ENCODE measurements at places on chromosomes 3 and 15. TPM values are rescaled to one million over a fixed set of nuclear protein-coding genes. Genes with fewer than 3 reads are reported as not detected.

Gene CCRL2
- total RNA-seq: 11.2 TPM

Gene CDHR4
- not detected for total RNA-seq

Gene ATP10A
- 53.8 TPM for total RNA-seq

Gene CPEB1
- total RNA-seq: 0.18 TPM

Gene CSTA
- total RNA-seq: not detected

Gene CCR2
- total RNA-seq: 70.9 TPM

Gene CD200R1
- 6.4 TPM for total RNA-seq

Gene CCNB2
- 107 TPM for total RNA-seq

Gene LMCD1
- total RNA-seq: 1.2 TPM

Gene TGM4
- not detected for total RNA-seq

Gene C3orf20
- total RNA-seq: 0.10 TPM

Gene ATP13A4
- total RNA-seq: 1.8 TPM

Gene CRABP1
- not detected for total RNA-seq

Gene SKOR1
- 0.21 TPM for total RNA-seq

Gene SLCO2A1
- total RNA-seq: not detected

Gene IGDCC3
- not detected for total RNA-seq
